Breast epithelium (tissue), 4 donors: ENCODE measurements at places on chromosomes 13 and 19. TPM values are rescaled to one million over a fixed set of nuclear protein-coding genes. Genes with fewer than 3 reads are reported as not detected.

The MBD3L3 gene
- total RNA-seq = not detected

The ZNF135 gene
- total RNA-seq = 14.4 TPM

The NFIX gene
- 53.9 TPM for total RNA-seq

The ZNF66 gene
- total RNA-seq = 15.4 TPM

The VMAC gene
- 11.8 TPM for total RNA-seq

The TTC9B gene
- total RNA-seq = not detected

DNA sequence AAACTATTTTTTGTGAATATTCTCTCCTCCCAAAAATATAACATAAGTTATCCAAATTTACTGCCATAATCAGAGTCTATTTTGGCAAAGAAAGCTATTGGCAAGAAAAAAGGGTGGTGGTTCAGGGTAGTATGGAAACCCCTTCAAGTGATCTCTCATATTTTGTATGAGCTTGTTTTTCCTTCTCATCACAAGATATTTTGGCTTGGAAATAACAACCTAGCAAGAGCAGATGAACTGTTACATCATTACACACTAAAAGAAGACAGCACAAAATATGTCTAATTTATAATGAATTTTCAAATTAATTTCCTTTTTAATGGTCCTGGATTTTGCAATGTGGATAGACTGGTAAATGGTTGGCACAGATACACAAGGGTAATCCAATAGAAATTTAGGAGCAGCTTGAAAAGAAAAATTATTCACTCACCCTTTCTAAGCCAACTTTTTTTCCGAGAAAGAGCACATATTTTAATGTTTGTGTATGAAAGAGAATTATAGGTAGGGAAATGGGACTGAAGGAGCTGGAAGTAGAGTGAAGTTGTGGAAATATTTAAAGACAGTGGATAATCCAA is 225.1 kb downstream of the EFNB2 start:
- no peak for DNase-seq

GRCh38 chr13:62302341-62302740 is 886.7 kb upstream of the PCDH20 start:
- DNase-seq = no peak

DNA sequence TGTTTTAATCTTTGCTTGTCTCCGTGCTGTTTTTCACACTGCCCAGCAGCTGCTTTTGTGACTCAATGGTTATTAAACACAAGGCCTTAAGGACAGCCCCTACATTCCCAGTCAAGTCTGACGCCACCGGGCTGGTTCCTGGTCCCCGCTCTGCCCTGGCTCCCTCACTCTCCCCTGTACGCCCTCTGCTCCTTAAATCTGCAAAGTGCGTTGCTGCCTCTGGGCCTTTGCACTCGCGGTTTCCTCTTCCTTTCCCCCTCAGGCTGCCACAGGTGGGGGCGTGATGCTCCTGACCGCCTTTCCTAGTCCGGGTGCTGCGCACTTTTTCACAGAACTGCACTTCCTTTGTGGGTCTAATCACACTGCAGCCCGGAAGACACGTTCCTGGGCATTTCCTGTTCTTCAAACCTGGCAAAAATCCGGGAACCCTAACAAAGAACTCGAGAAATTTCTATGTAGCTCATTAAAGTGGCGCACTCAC is 25.6 kb downstream of the NOSIP start:
- DNase-seq = no peak

GRCh38 chr19:35556846-35557538 is 6.5 kb downstream of the ATP4A start:
- no peak for DNase-seq

GRCh38 chr13:110221406-110222117 is 85.4 kb downstream of the COL4A1 start:
- DNase-seq = no peak

- DNase-seq = no peak
Observed at GRCh38 chr13:94658926-94659597, 53.3 kb downstream of the SOX21 start.

DNA sequence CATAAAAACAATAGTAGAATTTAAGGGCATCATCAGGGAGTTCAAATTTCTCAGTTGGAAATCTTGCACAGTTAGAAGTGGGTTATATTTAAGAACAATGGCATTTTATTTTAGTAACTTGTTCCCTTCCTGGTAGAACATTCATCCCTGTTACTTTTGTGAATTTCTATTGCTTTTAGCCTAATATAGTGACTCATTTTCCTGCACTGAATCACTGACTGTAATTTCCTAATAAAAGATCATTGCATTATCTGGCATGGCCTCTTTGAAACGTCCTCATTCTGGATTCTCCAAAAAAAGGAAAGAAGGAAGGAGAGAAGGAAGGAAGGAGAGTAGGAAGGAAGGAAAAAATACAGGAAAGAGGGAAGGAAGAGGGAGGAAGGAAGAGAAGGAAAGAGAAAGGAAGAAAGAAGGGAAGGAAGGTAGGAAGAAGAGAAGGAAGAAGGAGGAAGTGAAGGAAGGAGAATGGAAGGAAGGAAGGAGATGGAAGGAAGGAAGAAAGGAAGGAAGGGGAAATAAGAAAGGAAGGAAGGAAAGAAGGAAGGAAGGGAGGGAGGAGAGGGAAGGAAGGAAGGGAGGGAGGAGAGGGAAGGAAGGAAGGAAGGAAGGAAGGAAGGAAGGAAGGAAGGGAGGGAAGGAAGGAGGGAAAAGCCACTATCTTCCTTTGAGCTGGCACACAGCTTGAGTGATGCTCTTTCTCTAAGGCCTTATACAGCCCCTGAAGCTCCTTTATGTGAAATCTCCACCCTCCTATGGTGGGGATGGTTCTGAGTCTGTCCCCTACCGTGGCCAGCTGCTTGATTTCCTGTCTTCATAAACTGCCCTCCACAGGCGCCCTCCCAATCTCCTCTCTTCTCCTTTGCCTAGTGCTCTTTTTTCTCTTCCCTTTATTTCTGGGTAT is 29.8 kb upstream of the TM9SF2 start:
- DNase-seq = no peak

GRCh38 chr13:95724252-95724651 is 47.3 kb downstream of the DNAJC3 start:
- no peak for DNase-seq

DNA sequence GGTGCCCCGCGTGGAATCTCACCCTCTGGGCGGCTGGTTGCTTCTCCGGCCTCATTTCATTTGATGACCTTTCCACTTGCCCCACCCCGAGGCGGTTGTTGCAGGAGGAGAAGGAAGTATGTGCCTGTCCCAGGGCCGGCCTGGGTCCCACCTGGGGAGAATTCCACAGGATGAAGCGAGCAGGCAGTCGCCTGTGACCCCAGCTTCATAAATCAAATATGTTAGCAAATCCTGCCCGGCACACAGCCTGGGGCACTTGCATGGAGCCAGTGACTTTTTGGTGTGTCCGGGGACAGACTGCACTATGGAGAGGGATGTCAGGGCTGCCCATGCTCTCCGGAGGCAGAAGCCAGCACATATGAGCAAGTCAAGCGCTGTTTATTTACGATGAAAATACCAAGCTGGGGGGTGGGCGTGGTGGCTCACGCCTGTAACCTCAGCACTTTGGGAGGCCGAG is 19.7 kb upstream of the ZBTB7A start:
- no peak for DNase-seq

GRCh38 chr13:101570410-101570809 is 117.9 kb downstream of the ITGBL1 start:
- DNase-seq = no peak

DNA sequence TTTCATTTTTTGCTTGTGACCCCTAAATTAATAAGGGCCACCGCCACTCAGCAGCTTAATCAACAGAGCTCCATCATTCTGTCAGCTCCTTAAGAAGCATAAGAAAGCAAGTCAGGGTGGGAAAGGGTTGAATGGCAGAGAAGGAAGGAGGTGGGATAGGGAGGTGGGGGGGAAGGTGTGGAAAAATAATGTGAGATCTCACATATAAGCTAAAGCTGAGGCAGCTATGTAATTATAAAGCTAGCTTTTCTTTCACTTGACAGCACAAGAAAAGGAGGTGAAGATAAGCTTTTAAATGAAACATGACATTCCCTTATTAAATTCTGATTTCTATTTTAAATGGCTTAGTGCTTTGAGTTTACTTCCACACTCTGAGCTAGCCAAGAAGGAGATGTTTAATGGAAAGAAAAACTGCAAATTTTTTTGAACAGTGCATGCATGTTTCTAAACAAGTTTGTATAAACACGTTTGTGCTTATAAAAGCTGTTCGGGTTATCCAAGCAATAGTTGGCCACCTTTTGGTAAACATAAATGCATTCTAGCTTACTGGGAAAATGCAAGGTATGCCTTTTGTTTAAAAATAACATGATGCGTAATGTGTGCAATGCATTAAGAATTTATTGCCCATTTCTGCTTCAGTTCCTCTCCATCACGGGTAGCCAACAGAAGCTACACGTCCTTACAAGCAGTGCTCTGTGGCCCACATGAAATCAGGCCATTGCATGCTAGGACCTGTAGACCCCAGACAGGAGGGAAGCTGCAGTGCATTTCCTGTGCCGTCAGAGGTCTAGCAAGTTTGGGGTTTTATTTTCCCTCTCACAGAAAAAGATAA is 96.2 kb downstream of the LHFPL6 start:
- DNase-seq = no peak

DNA sequence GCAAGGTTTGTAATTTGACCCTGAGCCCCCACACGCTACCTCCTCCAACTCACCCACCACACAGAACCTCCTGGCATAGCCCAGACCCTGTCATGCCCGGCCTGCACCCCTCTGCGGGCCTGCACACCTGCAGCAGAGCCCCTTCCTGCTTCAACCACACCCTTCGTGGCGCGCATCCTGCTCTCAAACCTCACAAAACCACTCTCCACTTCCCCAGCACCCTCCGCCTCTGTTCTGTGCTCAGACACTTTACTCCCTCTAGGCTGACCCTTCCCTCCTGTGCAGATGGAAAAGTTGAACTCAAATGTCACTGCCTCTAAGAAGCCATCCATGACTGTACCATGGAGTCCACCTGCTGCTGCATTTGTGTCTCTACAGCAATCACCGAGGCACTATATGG is 28.5 kb downstream of the FAAP24 start:
- no peak for DNase-seq

GRCh38 chr19:8209462-8210378 is 550 bp downstream of the CERS4 start:
- no peak for DNase-seq

GRCh38 chr19:13906521-13906904 is 512 bp downstream of the CC2D1A start:
- no peak for DNase-seq
